MV-4-11 (cell line): ENCODE measurements at places on chromosomes 4 and X.

- no peak for DNase-seq
Observed at GRCh38 chr4:69859140-69859685, 732 bp downstream of the SULT1E1 start.

DNA sequence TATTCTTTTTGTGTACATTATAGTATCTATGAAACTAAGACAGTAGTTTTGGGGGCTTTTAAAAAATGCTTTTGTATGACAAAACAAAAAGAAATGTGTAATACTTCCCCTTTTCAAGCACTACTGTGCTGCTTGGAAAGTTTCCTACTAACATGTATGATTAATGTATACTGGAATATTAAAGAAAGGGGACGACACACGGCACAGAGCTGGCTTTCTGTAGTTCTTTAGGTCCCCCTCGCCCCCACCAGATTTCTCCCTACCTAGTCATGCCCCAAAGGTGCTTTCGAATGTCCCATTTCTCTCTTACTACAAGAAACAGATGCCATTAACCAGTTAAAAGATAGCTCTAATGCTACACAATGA is 1.6 kb upstream of the AP1S2 start:
- peak; percentile 49 for DNase-seq

GRCh38 chrX:116756958-116757357 is 294.2 kb upstream of the CT83 start:
- no peak for DNase-seq

DNA sequence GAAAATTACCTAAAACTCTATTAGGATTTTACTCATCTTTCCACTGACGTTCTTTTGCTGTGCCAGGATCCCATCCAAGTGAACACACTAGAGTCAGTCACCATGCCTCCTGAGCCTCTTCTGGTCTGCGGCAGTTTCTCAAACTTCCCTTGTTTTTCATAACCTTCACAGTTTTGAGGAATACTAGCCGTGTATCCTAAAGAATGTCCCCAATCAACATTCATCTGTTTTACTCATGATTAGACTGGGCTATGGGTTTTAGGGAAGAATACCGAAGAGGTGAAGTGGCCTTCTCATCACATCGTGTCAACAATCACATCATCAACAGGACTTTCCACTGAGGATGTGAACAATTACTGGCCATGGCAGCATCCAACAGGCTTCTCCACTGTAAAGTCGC is 4.8 kb downstream of the LRP2BP start:
- DNase-seq, result no peak

GRCh38 chrX:23317799-23318724 is 16.6 kb upstream of the PTCHD1 start:
- no peak for DNase-seq

- no peak for DNase-seq
Observed at GRCh38 chrX:10676235-10676957, 56.0 kb upstream of the MID1 start.

GRCh38 chr4:96729641-96730040 is 889.7 kb downstream of the PDHA2 start:
- DNase-seq, result no peak

GRCh38 chr4:20351360-20352162 is 99.9 kb downstream of the SLIT2 start:
- DNase-seq, result no peak

DNA sequence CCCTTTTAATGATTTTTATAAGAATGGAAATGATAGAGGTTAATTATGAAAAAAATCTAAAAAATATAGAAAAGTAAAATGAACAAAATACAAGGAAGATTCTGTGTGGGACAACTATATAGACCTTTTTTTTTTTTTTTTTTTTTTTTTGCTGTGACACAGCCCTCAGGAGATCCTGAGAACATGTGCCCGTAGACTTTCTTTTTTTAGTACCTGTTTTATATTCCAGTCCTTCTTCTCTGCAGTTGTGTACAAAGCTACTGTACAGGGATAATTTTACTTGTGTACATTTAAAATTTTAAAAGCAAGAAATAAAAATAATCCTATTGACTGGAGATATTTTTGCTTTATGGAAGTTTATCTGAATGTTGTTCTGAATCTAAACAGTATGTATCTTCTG is 85.5 kb downstream of the KDM6A start:
- DNase-seq, result no peak

DNA sequence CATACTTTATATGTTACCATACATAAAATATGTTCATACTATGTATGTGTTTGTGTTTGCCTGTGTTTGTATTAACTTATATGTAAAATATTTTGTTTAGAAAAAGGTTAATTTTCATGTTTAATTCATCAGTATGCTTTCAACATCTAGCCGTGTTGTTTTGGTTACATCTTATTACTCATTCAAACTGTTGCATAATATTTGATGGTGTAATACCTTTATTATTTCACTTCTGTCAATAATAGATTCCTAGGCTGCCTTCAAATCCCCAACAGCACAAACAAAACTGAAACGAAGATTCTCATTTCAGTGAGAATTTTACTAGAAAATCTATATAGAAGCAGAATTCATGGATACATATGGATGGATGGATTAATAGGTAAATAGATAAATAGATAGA is 462.3 kb upstream of the ADGRL3 start:
- DNase-seq, result no peak

- peak; percentile 89 for DNase-seq
Observed at GRCh38 chrX:39777623-39778025, 320.1 kb downstream of the BCOR start.

- no peak for DNase-seq
Observed at GRCh38 chr4:62449538-62449937, 1249.4 kb downstream of the ADGRL3 start.

DNA sequence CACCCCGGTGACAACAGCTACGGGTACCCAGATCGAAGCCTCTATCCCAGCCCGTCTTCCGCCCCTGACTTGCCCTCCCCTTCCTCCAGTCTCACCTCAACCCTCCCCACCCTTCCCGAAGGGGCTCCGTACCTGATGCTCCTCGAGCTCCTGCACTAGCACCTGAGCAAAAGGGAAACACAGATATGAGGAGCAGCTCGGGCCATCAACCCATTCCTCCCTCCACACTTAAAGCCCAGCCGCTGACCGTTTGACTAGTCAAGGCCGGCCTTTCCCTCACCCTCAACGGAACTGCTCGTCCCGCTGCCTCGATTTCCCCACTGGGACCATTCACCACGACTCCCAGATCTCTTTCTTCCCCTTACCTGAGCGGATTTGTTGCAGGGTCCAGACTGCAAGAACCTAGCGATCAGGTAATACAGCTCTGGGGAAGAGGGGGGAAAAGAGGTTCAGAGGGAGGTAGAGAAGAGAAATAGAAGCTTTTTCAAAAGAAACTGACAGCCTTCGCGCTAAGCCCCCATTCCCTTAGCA is 731 bp downstream of the BRWD3 start:
- no peak for DNase-seq

DNA sequence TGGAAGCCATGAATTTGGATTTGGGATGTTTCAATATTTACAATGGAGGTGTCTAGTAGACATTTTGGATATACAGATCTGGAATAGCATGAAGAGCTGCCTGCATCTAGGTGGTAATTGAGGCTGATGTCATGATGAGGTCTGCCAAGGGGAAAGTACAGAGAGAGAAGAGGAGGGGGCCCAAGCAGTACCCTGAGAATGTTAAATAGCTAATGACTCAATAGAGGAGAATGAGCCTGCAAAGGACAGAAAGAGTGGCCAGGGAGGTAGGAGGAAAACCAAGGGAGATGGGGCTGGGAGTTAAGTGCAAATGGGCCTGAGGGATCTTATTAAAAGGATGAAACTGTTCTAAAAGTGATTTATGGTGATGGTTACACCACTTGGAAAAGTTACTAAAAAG is 182.2 kb upstream of the KIT start:
- no peak for DNase-seq

- no peak for DNase-seq
Observed at GRCh38 chr4:107348188-107349050, 312.3 kb upstream of the DKK2 start.

- DNase-seq, result no peak
Observed at GRCh38 chr4:153521999-153522801, 56.0 kb downstream of the TMEM131L start.

GRCh38 chrX:110588164-110588563 is 207.5 kb downstream of the CHRDL1 start:
- DNase-seq, result no peak

GRCh38 chr4:162322054-162322453 is 158.3 kb upstream of the FSTL5 start:
- DNase-seq, result no peak

DNA sequence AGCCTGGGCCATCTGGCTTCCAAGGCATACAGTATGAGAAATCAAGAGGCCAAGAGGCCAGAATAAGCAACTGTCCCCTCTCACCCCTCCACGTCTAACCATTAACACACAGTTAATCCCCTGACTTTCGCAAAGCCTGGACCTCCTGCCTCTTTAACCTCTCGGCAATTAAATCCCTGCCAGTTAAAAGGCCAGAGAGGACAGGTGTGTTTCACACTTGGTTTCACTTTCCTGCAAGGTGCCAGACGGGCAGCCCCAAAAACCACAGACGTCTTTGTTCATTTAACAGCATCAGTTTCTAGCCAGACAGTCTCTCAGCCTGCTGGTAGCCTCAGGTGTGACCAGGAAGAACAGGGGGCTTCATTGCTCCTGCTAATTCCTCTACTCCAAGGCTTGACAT is 91.1 kb upstream of the KIT start:
- DNase-seq, result no peak

- no peak for DNase-seq
Observed at GRCh38 chr4:117916728-117917127, 117.6 kb upstream of the NDST3 start.

DNA sequence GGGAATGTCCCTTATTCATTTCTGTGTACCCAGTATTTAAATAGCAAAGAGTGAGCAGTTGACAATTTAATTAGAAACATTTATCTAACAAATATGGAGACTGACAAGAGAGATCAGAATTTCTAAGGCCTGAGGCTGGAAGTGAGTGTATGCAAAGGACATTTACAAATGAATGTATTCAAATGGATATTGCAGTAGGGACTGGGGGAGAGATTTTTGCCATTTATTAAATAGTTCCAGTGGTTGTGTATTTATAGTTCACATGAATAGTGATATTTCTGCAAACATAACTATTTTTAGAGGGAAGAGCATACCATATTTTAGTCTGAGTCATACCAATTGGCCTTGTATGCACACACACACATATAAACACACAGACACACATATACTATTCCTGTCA is 592.4 kb downstream of the GLUD2 start:
- DNase-seq, result no peak

- DNase-seq, result peak; percentile 80
Observed at GRCh38 chr4:8303485-8304281, 34.1 kb downstream of the HTRA3 start.

GRCh38 chr4:147975325-147975724 is 243.4 kb downstream of the ARHGAP10 start:
- no peak for DNase-seq

- no peak for DNase-seq
Observed at GRCh38 chr4:145390571-145390970, 91.1 kb upstream of the SMAD1 start.

DNA sequence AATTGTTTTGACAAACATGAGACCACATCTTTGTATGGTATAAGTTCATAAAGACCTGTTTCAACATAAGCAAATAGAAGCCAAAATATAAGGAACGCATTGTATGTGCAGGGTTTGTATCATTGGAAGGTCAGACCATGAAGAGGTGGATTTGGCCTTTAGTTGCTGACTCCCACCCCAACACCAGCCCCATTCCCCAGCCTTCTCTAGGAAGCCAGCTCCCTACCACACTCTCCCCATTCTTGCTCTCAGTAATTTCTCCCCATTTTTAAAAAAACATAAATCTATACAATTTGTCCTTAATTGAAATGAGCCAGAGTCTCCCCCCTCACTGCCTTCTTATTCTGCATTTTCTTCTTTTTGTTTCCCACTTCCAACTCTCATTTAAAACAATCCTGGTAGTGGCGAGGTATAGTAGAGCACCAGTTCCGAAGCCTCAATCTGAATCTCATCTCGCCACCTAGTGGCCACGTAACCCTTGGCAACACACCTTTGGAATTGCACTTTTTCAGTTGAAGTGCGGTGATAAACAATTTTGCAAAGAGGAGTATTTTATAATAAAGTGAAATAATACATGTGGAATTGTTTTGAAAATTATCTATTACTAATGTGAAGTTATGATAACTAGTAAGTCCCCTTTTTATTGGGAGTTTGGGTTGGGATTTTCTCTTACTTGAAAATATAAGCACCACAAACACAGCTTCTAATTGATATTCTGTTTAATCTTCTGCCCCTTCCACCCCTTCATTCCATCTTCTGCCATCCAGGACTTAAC is 126.6 kb downstream of the ASB9 start:
- DNase-seq, result no peak

DNA sequence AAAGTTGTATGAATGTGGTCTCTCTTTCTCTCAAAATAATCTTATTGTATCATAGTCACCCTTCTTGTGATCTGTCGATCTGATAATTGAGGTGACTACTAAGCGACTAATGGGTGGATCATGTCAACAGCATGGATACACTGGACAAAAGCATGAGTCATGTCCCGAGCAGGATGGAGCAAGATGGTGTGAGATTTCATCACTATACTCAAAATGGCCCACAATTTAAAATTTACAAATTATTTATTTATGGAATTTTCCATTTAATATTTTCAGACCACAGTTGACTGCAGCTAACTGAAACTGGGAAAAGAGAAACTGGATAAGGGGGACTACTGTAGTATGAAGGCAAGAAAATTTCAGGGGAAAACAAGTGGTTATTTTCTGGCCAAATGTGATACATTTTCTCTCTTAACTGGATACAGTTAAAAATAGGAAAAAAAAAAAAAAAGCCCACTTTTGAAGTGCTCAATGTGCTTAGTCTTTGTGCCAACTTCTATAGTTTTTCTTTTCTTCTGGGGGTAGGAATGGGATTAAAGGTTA is 25.3 kb downstream of the FAM241A start:
- peak; percentile 49 for DNase-seq

- peak; percentile 56 for DNase-seq
Observed at GRCh38 chrX:134542485-134542884, 82.5 kb downstream of the HPRT1 start.

- no peak for DNase-seq
Observed at GRCh38 chr4:89382439-89382838, 74.8 kb upstream of the GPRIN3 start.

DNA sequence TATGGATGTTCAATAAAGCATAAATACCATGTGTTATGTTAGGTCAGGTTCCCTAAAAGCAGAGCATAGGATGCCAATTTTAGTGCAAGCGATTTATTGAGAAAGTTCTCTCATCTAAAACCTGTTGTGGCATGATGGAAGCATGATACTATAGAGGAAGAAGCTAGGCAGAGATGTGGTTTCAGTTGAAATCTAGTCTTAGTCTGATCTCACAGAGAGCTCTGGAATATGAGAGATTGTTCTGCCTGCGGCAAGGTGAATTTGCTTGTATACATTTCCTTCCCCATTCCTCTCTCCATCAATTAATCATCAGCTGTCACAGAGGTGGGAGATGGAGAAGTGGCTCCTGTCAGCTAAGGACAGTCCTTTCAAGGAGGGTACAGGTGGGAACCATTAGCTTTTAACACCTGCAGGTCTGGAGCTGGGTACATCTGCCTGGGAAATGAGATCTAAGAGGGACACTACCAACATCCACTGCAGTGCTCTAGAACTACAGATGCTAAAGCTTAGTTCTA is 252.4 kb downstream of the CFAP299 start:
- no peak for DNase-seq
